Myometrial cell (primary cell): ENCODE measurements at places on chromosomes 4 and X. TPM values are rescaled to one million over a fixed set of nuclear protein-coding genes. Genes with fewer than 3 reads are reported as not detected.

Gene CT47B1
- total RNA-seq, result not detected in 2 replicates

Gene CRLF2
- total RNA-seq, result not detected in 2 replicates

Gene PROM1
- 1.2 TPM in 1 of 2 replicates, not detected in the other for total RNA-seq

Gene FAM47A
- not detected in 2 replicates for total RNA-seq

Gene CACNA1F
- total RNA-seq, result not detected in 2 replicates

Gene FAM241A
- 2.6 and 3.2 TPM in 2 replicates for total RNA-seq

Gene SNCA
- total RNA-seq, result 66.6 and 69.8 TPM in 2 replicates

Gene CXCL5
- 1.7 and 2.7 TPM in 2 replicates for total RNA-seq

Gene DMRTC1
- total RNA-seq, result not detected in 2 replicates

Gene CCNI
- total RNA-seq, result 143 and 190 TPM in 2 replicates

Gene ZDHHC9
- 23.9 and 26.1 TPM in 2 replicates for total RNA-seq

Gene CTBP1
- total RNA-seq, result 175 and 225 TPM in 2 replicates

Gene MXD4
- total RNA-seq, result 65.7 and 68.4 TPM in 2 replicates

Gene DMRTC1B
- not detected in 2 replicates for total RNA-seq

Gene SYTL5
- under 0.01 TPM in 1 of 2 replicates, not detected in the other for total RNA-seq
